ENCODE measurements at places on chromosomes 4 and X.

DNA sequence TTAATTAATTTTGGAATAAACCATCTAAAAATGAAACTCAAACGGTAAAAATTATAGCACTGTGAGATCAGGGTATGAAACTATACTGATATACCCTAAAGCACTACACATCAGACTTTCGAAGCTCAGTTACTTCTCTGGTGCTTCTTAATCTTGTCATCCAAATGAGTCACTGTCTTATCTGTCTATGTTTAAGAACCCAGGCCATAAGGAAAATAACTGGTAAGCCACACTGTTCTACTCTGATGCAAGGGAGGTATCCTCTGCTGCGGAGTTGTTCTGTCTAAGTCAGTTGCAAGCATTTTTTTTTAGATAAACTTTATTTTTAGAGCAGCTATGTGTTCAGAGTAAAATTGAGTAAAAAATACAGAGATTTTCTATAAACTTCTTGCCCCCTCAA, 830.8 kb upstream of the POU3F4 start:
- DNase-seq, result no peak

DNA sequence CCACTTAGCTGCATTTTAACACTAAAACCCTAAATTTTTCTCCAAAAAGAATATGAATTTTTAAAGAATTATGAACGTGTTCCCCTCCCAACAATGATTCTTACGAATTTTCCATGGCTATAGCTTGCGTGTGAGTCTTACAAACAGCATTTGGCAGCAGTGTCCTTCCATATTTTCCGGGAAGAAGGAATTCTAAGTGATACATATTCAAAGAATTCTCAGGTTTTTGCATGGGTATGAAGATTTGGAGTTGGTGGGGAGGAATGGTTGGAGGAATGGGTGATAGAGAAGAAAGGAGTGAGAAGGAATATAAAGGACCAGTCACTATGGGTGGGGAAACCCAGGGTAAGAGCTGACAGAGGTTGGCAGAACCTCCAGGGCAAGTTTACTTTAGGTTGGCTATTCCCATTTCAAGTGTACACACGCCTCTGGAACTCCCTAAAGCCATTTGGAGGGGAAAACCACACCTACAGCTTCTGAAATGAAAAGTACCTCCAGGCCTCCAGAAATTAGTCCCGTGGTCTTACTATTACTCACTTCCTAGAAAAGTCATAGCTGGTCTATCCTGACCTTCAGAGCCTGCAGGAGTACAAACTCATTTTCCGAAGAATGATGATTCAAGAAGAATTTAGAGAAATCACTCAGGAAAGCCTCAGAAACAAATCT, 420.8 kb upstream of the DIPK2B start:
- no peak for DNase-seq

GRCh38 chr4:70651864-70652506, 14.3 kb downstream of the JCHAIN start:
- DNase-seq, result no peak

DNA sequence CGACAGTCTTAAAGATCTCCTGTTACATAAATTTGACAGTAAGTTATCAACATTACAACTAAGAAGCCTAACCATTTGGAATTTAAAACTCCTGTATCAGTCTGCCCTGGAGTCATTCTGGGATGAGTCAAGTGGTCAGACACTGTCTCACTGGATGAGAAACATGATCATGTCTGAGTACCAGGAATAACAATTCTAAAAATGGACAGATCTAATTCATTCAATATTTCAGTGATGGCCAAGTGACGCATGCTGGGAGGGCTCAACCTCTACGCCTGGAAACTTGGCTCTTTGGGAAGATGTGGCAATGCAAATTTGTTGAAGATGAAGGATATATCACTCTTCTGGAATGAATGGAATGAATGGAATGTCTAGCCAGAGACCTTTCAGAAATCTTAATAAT, 1427.2 kb downstream of the STIM2 start:
- DNase-seq, result no peak
